Stimulated activated CD8-positive, alpha-beta memory T cell treated with anti-CD3 and anti-CD28 coated beads, Interleukin-4, amount 100 ng/mL, for 1 hour (primary cell): ENCODE measurements at places on chromosomes 11 and 22.

DNA sequence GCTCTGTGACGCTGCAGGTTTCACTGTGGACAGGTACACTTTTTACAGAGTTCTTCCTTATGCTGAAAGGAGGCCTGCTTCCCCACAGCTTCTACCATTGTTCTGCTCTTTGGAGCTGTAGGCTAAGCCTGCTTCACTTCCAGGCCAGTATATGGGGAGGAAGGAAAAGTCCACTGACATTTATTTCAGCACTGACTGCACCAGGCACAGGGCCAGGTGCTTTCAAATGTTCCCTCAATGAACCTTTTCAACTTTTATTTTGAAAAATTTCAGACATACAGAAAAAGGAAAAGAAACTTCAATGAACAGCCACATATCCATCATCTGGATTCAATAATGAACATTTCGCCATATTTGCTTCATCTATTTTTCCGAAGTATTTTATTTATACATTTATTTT, 22.0 kb downstream of the POU2F3 start:
- no peak for DNase-seq

GRCh38 chr11:94806014-94806413, 37.9 kb downstream of the AMOTL1 start:
- no peak for DNase-seq

- DNase-seq = no peak
Measured at GRCh38 chr11:78310500-78310909, 107.1 kb downstream of the GAB2 start.

- DNase-seq = no peak
Measured at GRCh38 chr11:20238712-20239111, 78.4 kb upstream of the DBX1 start.

- no peak for DNase-seq
Measured at GRCh38 chr11:1192741-1193325, 30.0 kb upstream of the MUC5B start.

GRCh38 chr22:19176732-19177131, 1.8 kb downstream of the SLC25A1 start:
- DNase-seq = no peak

GRCh38 chr11:86443415-86443814, 68.7 kb downstream of the CCDC81 start:
- no peak for DNase-seq

- DNase-seq = no peak
Measured at GRCh38 chr11:100793525-100793924, 106.4 kb downstream of the ARHGAP42 start.

DNA sequence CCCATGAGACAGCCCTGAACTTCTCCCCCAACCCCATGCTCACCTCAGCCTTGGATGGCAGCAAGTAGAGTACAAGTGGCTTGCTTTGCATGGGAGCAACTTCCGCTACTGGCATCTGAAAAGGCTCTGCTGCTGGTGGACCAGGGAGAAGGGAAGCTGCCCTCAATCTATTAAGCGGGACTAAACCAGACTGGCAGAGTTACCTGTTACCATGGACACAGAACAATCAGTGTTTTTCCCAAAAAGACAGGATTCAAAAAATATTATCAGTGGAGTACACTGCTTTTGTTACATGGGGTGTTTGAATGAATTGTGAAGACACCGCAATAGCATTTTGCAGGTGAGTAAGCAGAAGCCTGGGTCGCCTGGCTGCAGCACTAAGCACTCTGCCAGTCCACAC, 631.4 kb upstream of the B3GAT1 start:
- no peak for DNase-seq

DNA sequence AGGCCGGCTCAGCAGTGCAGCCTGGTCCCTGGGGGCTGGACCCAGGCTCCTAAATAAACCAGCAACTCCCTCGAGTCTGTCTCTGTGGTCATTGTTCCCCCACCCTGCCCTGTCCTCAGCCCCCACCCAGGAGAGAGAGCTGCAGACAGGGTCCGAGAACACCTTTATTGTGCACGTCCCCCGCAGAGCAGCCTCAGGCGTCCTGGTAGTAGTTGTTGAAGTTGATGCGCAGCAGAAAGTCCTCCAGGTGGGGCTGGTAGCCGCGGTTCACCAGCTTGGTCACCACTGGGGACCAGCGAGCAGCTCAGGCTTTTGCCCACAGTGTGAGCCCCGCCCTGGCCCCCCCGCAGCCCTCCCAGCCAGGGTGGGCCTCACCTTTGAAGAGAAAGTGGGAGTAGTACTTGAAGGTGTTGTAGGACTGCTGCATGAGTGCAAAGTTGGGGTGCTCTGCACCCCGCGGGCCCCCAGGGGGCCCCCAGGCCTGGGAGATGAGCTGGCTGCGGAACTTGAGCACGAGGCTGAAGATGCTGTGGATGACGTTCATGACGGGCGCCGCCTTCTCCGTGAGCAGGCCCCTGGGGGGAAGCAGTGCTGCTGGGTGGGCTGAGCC, 16.8 kb downstream of the SELENOO start:
- no peak for DNase-seq
